Head of caudate nucleus (tissue), 42 donors: ENCODE measurements at places on chromosomes 6 and 20.
A peak's percentile ranks its signal among the peaks of the same experiment; 100 is the strongest.

- DNase-seq: no peak
Measured at GRCh38 chr20:43942667-43943285, 28.1 kb downstream of the TOX2 start.

- DNase-seq: no peak
Measured at GRCh38 chr20:32356622-32357374, 1.3 kb upstream of the ASXL1 start.

GRCh38 chr20:57693670-57694329 is 16.0 kb downstream of the PMEPA1 start:
- peak; percentile 89 for DNase-seq

DNA sequence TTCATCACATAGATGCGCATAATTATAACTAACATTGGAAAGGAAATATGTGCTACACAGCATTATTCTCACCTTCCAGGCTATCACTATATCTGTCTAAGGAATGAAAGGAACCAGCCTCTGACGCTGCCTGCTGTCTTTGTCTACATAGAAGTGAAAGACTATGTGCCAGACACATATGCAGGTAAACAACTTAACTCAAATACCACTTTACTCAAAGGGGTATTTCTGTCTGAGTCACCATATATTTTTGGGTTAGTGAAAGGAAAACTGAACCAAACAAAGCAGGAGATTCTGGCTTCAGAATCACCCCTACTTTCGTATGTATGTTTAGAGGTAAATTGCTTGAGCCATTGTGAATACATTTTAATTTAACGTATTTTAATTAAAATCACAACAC is 328.6 kb upstream of the PLCB4 start:
- no peak for DNase-seq

DNA sequence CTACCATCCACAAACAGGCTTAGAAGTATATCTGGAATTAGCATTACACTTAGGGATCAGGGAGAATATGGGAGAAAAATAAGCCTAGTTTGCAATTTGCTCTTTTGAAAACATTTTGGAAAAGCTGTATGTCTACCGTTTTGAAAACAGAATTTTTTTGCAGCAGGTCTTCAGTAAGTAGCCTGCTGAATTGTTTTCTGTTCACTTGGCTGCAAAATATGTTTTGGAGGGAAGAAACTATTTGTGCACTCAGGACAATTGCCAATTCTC is 39.6 kb downstream of the ILRUN start:
- no peak for DNase-seq

DNA sequence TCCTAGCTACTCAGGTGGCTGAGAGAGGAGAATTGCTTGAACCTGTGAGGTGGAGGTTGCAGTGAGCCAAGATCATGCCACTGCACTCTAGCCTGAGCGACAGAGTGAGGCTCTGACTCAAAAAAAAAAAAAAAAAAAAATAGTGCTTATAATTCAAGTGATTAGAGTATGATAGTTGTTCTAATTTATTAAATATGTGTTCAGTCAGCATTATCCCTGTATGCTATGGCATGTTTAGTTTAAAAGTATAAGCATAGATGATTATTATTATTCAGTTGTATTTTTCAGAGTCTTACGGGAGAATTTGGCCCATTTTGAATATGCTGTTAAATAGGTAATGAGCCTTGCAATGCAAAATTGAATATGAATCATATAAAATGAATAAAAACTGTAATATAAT is 64.8 kb downstream of the UBR2 start:
- DNase-seq: no peak

DNA sequence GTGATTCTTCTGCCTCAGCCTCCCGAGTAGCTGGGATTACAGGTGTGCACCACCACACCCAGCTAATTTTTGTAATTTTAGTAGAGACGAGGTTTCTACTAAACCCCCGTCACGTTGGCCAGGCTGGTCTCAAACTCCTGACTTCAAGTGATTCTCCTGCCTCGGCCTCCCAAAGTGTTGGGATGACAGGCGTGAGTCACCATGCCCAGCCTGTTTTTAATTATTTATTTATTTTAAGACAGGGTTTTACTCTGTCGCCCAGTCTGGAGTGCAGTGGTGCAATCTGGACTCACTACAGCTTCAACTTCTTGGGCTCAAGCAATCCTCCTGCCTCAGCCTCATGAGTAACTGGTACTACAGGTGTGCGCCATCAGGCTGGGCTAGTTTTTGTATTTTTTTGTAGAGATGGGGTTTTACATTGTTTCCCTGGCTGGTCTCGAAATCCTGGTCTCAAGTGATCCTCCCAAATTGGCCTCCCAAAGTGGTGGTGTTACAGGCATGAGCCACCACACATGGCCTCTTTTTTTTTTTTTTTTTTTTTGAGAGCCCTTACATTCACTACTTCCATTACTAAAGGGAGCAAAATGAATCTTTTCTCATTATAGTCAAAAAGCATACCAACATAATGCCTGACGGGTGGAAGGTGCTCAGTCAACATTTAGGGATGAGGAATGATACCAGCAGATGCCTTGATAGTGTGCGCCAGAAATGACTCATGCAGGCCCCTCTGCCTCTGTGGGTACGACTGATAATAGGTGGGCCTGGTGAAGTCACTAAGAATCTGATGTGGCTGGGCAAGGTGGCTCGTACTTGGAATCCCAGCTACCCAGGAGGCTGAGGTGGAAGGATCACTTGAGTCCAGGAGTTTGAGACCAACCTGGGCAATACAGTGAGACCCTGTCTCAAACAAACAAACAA is 17.8 kb upstream of the RALGAPB start:
- DNase-seq: no peak

DNA sequence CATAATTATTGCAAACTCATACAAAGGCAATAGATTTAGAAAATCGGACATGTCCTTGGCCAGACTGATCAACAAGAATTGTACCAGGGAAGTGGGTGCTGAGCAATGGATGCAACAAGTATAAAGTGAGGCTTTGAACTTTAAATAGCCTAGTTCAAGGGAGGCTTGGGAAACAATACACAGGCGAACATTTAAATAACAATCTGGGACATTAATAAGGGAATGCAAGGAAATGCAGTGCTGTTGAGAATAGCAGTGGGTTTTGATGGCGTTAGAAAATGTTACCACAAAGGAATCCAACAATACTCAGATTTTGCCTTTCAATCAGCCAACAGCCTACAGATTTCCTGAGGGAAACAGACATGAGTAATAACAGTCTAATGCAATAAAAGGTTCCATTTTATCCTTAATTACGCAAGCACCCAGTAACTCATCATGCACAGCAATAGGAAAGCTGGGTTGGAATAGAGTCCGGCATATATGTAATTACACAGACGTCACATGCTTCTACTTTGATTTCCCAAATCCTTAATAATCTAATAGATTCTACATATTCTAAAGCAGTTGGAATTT is 134.6 kb downstream of the PHACTR1 start:
- DNase-seq: no peak

DNA sequence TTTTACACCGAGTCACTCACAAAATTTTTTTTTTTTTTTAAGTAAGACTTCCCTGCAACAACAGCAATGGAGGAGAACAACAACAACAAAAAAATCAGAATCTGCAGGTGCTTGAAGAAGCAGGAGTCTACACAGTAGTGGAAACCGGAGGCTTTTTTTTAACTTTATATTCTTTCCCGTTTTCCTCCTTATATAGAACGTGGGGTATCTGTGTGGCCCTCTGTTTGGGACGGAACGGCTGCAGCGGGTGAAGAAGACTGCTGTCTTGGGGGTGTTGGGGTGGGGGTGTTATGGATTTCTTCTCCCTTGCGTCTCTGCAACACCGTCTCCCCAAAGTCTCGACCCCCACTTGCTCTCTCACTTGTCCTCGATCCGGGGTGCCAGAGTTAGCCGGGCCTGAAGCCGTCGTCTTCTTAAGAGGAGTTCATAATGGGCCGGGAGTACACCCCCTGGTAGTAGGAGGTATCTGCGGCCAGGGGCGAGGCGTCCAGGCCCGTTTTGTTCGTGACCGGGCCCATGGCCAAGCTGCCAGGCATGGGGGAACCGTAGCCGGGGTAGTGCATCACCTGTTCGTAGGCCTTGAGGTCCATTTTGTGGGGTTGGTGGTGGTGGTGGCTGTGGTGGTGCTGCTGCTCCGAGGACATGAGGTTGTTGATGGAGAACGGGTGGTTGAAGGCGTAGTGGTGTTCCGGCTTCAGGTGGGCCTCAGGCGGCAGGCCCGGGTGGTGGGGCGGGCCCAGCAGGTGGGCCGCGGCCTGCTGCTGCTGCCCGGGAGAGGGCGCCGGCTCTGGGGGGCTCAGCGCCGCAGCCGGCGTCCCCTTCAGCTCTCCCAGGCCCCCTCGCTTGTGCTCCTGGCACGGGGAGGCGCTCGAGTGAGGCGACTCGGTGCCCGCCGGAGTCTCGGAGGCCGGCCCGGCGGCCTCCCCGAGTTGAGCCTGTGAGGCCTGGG is 2.7 kb downstream of the FOXA2 start:
- DNase-seq: no peak

DNA sequence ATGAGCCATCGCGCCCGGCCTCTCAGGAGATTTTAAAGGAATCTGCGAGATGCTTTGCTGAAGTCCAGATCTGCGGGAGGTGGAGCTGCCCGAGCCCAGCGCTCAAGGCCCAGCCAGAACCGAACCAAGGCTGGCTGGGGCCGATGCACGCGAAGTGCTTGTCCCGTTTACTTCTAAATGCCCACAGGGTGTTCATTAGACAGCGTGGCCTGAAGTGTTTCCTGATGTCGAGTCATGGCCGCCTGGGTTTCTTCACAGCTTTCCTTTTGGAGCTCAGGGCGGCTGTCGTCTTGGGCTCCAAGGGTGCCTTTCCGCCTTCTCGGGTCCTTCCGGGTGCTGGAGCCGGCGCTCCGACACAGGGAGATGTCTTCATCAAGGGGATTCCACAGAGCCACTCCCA is 25.1 kb upstream of the CCR6 start:
- DNase-seq: no peak

DNA sequence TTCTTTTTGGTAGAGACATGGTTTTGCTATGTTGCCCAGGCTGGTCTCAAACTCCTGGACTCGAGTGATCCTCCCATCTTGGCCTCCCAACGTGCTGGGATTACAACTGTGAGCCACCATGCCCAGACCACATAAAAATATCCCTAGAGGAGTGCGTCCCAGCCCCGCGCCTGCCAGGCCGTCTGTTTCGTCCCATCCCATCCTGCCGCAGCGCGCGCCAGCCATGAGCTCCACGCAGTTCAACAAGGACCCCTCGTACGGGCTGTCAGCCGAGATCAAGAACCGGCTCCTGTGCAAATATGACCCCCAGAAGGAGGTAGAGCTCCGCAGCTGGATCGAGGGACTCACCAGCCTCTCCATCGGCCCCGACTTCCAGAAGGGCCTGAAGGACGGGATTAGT is 16.6 kb upstream of the AMD1 start:
- no peak for DNase-seq

- no peak for DNase-seq
Measured at GRCh38 chr6:115854866-115855665, 205.6 kb downstream of the FRK start.

GRCh38 chr6:44920952-44921491 is 407.1 kb upstream of the RUNX2 start:
- DNase-seq: no peak

DNA sequence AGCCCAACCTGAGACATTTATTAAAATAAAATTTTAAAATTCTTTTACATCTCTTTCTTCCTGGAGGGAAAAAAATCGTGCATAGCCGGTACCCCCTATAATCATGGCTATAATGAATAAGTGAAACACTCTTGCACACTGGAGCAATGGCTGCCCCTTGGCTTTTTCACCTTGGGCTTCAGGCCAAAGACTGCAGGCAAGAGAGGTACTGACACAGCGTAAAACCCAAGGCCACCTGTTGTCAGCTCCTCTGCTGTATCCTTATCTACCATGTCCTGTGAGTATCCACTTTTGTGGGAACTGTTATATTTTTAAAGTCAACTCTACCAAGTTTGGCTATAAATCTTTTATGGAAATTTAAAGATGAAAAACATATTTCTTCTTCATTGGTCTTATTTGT is 23.0 kb upstream of the LY86 start:
- no peak for DNase-seq

GRCh38 chr20:38173237-38174156 is 8.4 kb upstream of the TGM2 start:
- DNase-seq: no peak

GRCh38 chr20:58107533-58107932 is 120.9 kb downstream of the ANKRD60 start:
- DNase-seq: no peak

GRCh38 chr6:162292915-162293314 is 434.7 kb downstream of the PRKN start:
- DNase-seq: no peak

DNA sequence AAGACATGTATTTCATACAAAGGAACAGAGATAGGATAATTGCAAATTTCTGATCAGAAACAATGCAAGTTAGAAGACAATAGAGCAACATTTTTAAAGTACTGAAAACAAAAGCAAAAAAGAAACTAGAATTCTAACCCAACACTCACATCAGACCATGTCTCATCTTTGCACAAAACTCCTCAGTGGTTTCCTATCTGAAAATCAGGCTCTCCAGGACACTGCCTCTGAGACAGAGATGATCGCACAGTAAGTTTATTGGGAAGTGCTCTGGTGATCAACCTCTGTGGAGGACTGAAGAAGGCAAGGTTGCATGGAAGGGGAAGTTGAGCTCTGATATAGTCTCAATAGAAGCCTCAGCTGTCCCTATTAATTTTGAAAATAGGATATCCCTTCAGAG is 2.3 kb upstream of the TTBK1 start:
- no peak for DNase-seq

DNA sequence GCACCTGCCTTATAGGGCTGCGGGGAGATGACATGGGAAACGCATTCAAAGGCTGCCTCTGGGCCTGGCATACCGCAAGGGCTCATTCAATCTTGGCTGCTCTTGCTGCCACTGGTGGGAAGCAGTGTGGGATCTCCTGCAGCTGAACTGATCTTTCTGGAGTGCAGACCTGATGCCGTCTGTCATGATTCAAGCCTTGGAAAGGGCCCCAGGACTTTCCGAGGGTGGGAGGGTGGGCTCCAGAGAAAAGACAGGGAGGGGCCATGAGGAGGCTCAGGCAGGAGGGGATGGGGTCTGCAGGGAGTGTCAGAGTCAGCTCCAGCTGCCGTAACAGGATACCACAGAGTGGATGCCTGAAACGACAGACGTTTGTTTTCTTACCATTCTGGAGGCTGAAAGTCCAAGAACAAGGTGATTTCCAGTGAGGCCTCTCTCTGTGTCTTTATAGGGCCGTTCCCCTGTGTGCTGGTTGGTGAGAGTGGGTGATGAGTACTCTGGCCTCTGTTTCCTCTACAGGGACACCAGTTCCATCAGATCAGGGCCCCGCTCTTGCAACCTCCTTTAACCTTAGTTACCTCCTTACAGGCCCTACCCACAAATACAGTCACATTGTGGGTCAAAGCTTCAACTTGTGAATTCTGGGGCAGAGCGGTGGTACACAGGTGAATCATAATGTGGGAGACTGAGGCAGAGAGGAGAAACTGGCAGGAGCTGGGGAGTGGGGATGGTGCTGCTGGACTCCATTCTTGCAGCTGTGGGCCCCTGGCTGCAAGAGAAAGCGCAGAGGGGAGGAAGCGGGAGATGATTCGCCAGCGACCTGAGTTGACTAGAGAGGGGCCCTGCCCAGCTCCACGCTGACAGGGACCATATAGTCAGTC is 148.4 kb downstream of the SYCP2 start:
- no peak for DNase-seq

- no peak for DNase-seq
Measured at GRCh38 chr6:73724389-73724788, 28.4 kb downstream of the CD109 start.
